ENCODE measurements at places on chromosomes 11 and 22. TPM values are rescaled to one million over a fixed set of nuclear protein-coding genes. Genes with fewer than 3 reads are reported as not detected.

GLYAT gene
- not detected for total RNA-seq

SNRPD3 gene
- 238 TPM for total RNA-seq

OR52A1 gene
- not detected for total RNA-seq

HIKESHI gene
- 62.8 TPM for total RNA-seq

PHOX2A gene
- total RNA-seq = not detected

GLYATL2 gene
- 1.1 TPM for total RNA-seq

PRDM10 gene
- total RNA-seq = 5.3 TPM

TMEM179B gene
- 52.1 TPM for total RNA-seq

GGT5 gene
- 0.30 TPM for total RNA-seq

HBG1 gene
- not detected for total RNA-seq

TRIM29 gene
- 178 TPM for total RNA-seq

OSBP2 gene
- 18.6 TPM for total RNA-seq

Measured in hair follicular keratinocyte (primary cell).